Heart right ventricle (tissue), 16 donors: ENCODE measurements at places on chromosomes 2 and 18.
A peak's percentile ranks its signal among the peaks of the same experiment; 100 is the strongest.

GRCh38 chr2:236934166-236934565, 151.5 kb upstream of the COPS8 start:
- H3K4me3 ChIP-seq = no peak overlapping the region
- no peaks in the 10 kb centered on the region for H3K36me3 ChIP-seq
- H3K27me3 ChIP-seq = no peaks in the 10 kb centered on the region

GRCh38 chr2:190947711-190948251, 66.2 kb downstream of the STAT1 start:
- H3K36me3 ChIP-seq = no peaks in the 10 kb centered on the region
- peak overlapping the region; percentile 35 for H3K27ac ChIP-seq
- H3K4me3 ChIP-seq = peak overlapping the region; percentile 5
- no peaks in the 10 kb centered on the region for H3K27me3 ChIP-seq
- no peak for DNase-seq

GRCh38 chr18:57352271-57352701, at the start of gene ST8SIA3:
TSS of gene ST8SIA3 (plus strand) at chr18:57352557. CDS start at chr18:57352847, 290 bp downstream.
- no peak for DNase-seq
- peaks cover 89% of the 10 kb centered on the region for H3K27me3 ChIP-seq
- H3K27ac ChIP-seq = no peak within 1 kb of the TSS

GRCh38 chr2:141610564-141611175, 520.1 kb downstream of the LRP1B start:
- H3K4me1 ChIP-seq = no peaks in the 10 kb centered on the region
- no peak for DNase-seq
- no peak overlapping the region for H3K4me3 ChIP-seq
- no peak overlapping the region for H3K27ac ChIP-seq

DNA sequence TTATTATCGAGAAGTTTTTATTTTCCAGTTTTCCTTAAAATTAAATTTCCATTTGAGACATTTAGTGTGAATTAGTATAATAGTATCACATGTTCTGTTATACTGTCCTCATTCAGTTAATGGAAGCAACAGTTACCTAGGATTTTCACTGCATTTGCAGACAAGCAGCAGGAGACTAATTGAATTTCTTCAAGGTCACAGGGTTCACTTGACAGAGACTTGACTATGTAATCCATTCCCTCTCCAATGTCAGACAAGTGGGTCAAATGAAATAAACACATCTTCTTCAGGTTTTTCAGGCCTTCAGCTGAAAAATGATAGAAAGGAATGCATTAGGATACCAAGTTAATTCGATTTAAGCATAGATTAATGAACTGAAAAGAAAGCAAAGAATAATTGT, 26.7 kb downstream of the NLRC4 start:
- H3K36me3 ChIP-seq = no peaks in the 10 kb centered on the region
- H3K4me3 ChIP-seq = no peak overlapping the region
- no peaks in the 10 kb centered on the region for H3K27me3 ChIP-seq
- no peaks in the 10 kb centered on the region for H3K4me1 ChIP-seq

DNA sequence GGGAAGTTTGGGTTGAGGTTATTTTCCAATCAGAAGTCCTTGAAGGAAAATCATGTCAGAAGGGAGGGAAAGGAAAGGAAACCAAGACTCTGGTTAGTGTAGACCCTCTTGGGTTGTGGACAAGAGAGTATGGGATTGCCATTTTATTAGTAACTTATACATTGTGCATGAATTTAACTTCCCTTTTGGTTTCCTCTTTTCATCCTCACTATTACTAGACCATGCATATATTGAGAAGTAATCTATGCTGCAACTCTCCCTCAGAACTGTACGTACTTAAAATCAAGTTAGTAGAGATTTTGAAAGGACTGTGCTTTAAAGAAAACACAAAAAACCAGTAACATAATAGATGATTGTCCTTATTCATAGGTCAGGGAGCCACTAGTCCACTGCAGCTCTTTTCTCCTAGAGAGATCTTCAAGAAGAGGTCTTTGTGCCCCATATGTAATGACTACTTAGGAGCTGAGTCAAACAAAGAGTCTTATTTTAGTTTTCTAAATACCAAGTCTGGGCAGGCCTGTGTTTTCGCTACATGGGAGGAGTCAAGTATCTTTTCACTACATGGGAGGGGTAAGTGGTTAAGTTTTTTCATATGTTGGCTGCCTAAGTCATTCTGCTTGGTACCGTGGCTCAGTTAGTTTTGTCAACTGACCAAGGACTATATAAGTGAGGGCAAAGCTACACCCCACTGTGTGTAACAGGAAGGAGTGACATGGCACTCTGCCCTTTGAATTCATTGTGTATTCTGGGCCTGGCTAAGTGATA, 25.2 kb upstream of the FAM117B start:
- no peaks in the 10 kb centered on the region for H3K27me3 ChIP-seq
- DNase-seq = no peak
- H3K4me1 ChIP-seq = no peaks in the 10 kb centered on the region
- H3K36me3 ChIP-seq = no peaks in the 10 kb centered on the region

DNA sequence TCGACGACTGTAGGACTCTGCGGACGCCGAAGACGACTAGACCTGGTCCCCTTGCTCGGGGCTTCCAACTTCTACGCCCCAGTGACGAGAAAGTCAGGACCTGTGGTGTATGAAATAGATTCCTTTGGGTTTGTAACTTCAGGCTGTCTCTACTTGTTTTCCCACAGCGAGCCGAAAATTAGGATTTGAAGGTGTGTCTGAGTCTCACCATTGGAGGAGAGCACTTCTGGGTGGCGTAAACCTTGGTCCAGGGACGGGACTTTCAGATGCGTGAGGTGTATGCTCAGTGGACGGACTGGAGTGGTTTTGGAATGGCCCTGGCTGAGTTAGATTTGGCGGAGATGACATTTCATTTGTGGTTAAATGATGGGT, 1.3 kb downstream of the BIRC6 start:
- H3K4me3 ChIP-seq = peak overlapping the region; percentile 93
- peak overlapping the region; percentile 98 for H3K27ac ChIP-seq
- H3K4me1 ChIP-seq = peaks cover 31% of the 10 kb centered on the region
- DNase-seq = no peak
- H3K36me3 ChIP-seq = no peaks in the 10 kb centered on the region

GRCh38 chr2:11738589-11739436, 7.6 kb upstream of the LPIN1 start:
- H3K4me3 ChIP-seq = no peak overlapping the region
- H3K27me3 ChIP-seq = peaks cover under 1% of the 10 kb centered on the region
- H3K4me1 ChIP-seq = peaks cover 16% of the 10 kb centered on the region
- H3K36me3 ChIP-seq = no peaks in the 10 kb centered on the region
- peak; percentile 56 for DNase-seq

DNA sequence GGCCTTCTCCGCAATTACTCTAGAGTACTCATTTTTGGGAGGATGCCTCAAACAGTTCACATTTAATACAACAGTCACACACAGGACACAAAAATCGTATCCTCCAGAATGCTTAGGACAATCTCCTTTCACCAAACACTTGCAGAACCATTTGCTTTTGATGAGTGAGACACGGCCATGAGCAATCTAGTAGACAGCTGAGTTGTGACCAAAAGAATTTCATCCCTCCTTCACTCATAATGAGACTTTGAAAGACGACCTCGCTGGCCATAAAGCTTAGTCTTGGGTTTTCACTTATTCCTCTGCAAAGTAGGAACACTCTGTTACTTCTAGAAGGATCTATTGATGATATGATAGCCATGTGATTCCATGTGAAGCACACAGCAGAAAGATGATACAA, 87.5 kb upstream of the SLC35G4 start:
- H3K4me1 ChIP-seq = no peaks in the 10 kb centered on the region
- H3K27me3 ChIP-seq = no peaks in the 10 kb centered on the region
- no peak for DNase-seq
- no peak overlapping the region for H3K4me3 ChIP-seq
- no peak overlapping the region for H3K27ac ChIP-seq

DNA sequence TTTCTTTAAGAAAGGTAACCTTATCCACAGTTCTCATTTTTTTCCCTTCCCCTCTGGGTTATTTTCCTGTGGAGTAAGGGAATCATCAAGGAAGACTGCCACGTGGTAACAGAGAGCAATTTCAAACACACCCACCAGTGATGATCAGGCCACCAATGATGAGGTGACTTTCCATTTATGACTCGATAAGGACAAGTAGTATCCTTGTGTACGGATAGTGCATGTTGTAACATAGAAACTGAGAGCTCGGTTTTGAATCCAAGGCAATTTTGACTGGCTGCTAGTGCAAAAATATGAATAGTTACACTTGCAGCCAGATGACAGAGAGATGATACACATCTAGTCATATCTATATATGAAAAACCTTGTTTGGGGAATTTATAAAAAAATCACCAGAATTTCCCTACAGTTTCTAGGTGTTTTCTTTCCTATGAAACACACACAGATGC, 143.6 kb upstream of the TCF4 start:
- peaks cover 6% of the 10 kb centered on the region for H3K4me1 ChIP-seq
- no peaks in the 10 kb centered on the region for H3K36me3 ChIP-seq
- DNase-seq = no peak
- no peak overlapping the region for H3K4me3 ChIP-seq
- peak overlapping the region; percentile 54 for H3K27ac ChIP-seq

GRCh38 chr2:45031028-45031427, 21.8 kb upstream of the SIX2 start:
- H3K4me1 ChIP-seq = no peaks in the 10 kb centered on the region
- no peaks in the 10 kb centered on the region for H3K27me3 ChIP-seq
- H3K27ac ChIP-seq = no peak overlapping the region
- no peak for DNase-seq
- H3K36me3 ChIP-seq = no peaks in the 10 kb centered on the region
- no peak overlapping the region for H3K4me3 ChIP-seq

- H3K27me3 ChIP-seq = no peaks in the 10 kb centered on the region
- no peaks in the 10 kb centered on the region for H3K4me1 ChIP-seq
- no peak overlapping the region for H3K4me3 ChIP-seq
- DNase-seq = no peak
These were observed 585.0 kb downstream of the SUCLG1 start for GRCh38 chr2:83874066-83874465.

- no peak overlapping the region for H3K4me3 ChIP-seq
- DNase-seq = no peak
- H3K36me3 ChIP-seq = no peaks in the 10 kb centered on the region
- H3K27me3 ChIP-seq = no peaks in the 10 kb centered on the region
- no peaks in the 10 kb centered on the region for H3K4me1 ChIP-seq
These were observed 97.0 kb upstream of the RFX8 start for GRCh38 chr2:101571951-101572350.

- H3K36me3 ChIP-seq = no peaks in the 10 kb centered on the region
- H3K4me1 ChIP-seq = peaks cover 74% of the 10 kb centered on the region
These were observed 7.6 kb downstream of the ZFP36L2 start for GRCh38 chr2:43218702-43219382.

GRCh38 chr18:67730886-67731285, 214.4 kb upstream of the DSEL start:
- H3K36me3 ChIP-seq = no peaks in the 10 kb centered on the region
- no peak overlapping the region for H3K27ac ChIP-seq
- no peak overlapping the region for H3K4me3 ChIP-seq
- no peaks in the 10 kb centered on the region for H3K27me3 ChIP-seq

- no peak overlapping the region for H3K4me3 ChIP-seq
- no peak for DNase-seq
- H3K27me3 ChIP-seq = no peaks in the 10 kb centered on the region
- H3K4me1 ChIP-seq = no peaks in the 10 kb centered on the region
- H3K36me3 ChIP-seq = no peaks in the 10 kb centered on the region
These were observed 430.5 kb upstream of the ETAA1 start for GRCh38 chr2:66966631-66967030.

- no peak for DNase-seq
- no peaks in the 10 kb centered on the region for H3K36me3 ChIP-seq
- no peaks in the 10 kb centered on the region for H3K27me3 ChIP-seq
- H3K27ac ChIP-seq = no peak overlapping the region
- H3K4me1 ChIP-seq = peaks cover 2% of the 10 kb centered on the region
These were observed 194.1 kb downstream of the PRKCE start for GRCh38 chr2:45845566-45845965.

GRCh38 chr18:63591725-63592124, 4.6 kb downstream of the SERPINB13 start:
- no peaks in the 10 kb centered on the region for H3K4me1 ChIP-seq
- no peak for DNase-seq
- no peak overlapping the region for H3K27ac ChIP-seq
- H3K4me3 ChIP-seq = no peak overlapping the region
- H3K36me3 ChIP-seq = no peaks in the 10 kb centered on the region

GRCh38 chr2:177604271-177605065, 211.9 kb downstream of the AGPS start:
- H3K4me1 ChIP-seq = no peaks in the 10 kb centered on the region
- peak; percentile 25 for DNase-seq
- no peak overlapping the region for H3K27ac ChIP-seq
- no peaks in the 10 kb centered on the region for H3K36me3 ChIP-seq

DNA sequence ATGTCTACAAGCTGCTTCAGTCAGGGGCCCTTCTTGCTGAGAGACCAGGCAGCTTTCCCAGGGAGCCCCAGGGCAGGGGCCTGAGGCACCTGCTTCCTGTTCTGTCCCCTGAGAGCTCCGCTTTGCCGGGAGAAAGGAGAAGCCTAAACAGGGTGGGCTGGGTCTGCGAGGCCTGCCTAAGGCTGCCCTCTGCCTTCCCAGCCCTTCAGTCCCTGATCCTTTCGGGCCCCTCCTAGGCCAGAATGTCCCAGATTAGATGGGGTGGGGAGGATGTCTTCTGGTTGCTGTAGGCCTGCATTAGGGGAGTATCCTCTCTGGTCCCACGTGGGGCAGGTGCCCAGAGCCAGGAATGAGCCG, 72.4 kb downstream of the TGOLN2 start:
- peak overlapping the region; percentile 24 for H3K4me3 ChIP-seq
- H3K27me3 ChIP-seq = no peaks in the 10 kb centered on the region
- no peaks in the 10 kb centered on the region for H3K36me3 ChIP-seq
- H3K4me1 ChIP-seq = peaks cover 71% of the 10 kb centered on the region
- peak overlapping the region; percentile 82 for H3K27ac ChIP-seq

GRCh38 chr2:159516241-159516758, 100.0 kb downstream of the BAZ2B start:
- H3K27me3 ChIP-seq = no peaks in the 10 kb centered on the region
- peaks cover 27% of the 10 kb centered on the region for H3K4me1 ChIP-seq
- H3K4me3 ChIP-seq = peak overlapping the region; percentile 55
- no peak overlapping the region for H3K27ac ChIP-seq
- no peak for DNase-seq

- no peak overlapping the region for H3K27ac ChIP-seq
- no peaks in the 10 kb centered on the region for H3K36me3 ChIP-seq
- no peaks in the 10 kb centered on the region for H3K4me1 ChIP-seq
- DNase-seq = peak; percentile 57
- no peaks in the 10 kb centered on the region for H3K27me3 ChIP-seq
These were observed 115.1 kb downstream of the EML6 start for GRCh38 chr2:54838585-54839035.

DNA sequence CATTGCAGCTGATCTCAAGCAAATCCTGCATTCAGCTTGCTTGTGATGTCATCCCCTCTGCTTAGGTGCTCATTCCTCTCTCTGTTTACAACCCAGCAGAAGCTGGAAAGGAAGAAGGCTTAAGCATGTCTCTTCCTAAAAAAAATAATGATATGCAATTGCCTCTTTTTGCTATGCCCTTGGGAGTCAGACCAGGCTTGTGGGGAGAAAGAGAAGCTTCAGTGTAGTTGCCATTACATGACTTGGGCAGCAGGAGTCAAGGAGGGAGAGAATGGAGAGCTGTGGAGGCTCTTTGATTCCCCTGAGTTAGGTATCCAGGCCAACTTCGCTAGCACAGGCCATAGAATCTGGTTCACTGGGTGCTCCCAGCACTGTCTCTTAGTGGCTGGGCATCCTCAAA, 101.1 kb downstream of the MAPK4 start:
- H3K4me3 ChIP-seq = no peak overlapping the region
- peaks cover 2% of the 10 kb centered on the region for H3K4me1 ChIP-seq
- peak overlapping the region; percentile 93 for H3K27ac ChIP-seq
- H3K27me3 ChIP-seq = no peaks in the 10 kb centered on the region
- DNase-seq = no peak
- H3K36me3 ChIP-seq = no peaks in the 10 kb centered on the region

- H3K4me3 ChIP-seq = no peak overlapping the region
- no peaks in the 10 kb centered on the region for H3K4me1 ChIP-seq
- H3K36me3 ChIP-seq = no peaks in the 10 kb centered on the region
- no peak overlapping the region for H3K27ac ChIP-seq
- peaks cover 7% of the 10 kb centered on the region for H3K27me3 ChIP-seq
These were observed 334.9 kb downstream of the SOX11 start for GRCh38 chr2:6027066-6027465.
